ENCODE measurements at places on chromosomes 12 and 14.

DNA sequence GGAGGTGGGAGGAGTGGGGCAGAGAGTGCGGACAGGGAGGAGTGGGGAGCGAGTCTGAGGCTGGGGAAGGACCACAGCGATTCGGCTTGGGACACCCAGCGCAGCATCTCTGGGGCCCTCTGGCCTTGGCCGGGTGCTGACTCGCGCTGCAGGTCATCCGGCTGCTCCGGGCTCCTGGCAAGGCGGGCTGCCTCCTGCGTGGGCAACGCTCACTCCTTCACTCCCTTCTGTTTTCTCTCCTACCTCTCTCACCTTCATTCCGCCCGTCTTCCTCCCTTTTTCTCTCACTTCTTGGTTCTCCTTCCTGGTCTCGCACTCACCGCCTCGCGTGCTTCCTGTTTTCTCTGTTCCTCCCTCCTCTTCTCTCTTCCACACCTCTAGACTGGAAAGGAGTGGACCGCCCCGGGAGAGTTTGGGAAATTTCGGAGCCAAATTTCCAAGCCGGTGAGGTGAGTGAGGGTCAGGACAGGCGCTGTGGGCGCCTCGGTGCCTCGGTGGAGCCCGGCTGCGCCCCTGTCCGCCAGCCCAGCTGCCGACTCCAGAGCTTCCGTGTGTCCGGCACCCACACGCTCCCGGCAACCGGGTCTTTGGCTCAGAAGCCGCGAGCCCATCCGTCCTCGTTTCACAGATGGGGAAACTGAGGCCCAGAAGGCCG lies 86.7 kb downstream of the B4GALNT3 start:
- no peak for DNase-seq

DNA sequence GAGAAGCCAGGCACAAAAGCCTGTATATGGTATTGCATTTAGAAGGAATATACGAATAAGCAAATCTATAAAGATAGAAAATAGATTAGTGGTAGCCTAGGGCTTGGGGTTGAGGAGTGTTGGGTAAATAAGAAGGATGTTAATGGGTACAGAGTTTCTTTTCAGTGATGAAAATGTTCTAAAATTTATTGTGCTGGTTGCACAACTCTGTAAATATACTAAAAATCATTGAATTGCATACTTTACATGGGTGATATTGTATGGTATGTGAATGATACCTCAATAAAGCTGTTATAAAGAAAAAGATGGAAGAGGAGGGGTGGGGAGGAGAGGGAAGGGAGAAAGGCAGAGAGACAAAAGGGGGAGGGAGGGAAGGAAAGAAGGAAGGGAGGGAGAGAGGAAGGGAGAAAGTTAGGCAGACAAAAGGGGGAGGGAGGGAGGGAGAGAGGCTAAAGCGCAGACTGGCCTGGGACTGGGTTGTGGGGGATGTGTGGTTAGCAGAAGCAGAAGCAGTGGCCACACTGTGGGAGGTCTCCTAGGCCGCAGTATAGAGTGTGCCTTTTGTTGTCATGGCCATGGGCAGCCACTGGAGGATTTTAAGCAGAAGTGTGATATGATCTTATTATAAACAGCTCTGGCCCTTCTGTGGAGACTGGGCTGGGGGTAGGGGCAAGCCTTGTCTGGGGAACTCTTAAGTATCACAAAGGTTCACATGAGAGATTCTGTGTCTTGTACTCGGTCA lies 73.6 kb upstream of the ELK3 start:
- no peak for DNase-seq

DNA sequence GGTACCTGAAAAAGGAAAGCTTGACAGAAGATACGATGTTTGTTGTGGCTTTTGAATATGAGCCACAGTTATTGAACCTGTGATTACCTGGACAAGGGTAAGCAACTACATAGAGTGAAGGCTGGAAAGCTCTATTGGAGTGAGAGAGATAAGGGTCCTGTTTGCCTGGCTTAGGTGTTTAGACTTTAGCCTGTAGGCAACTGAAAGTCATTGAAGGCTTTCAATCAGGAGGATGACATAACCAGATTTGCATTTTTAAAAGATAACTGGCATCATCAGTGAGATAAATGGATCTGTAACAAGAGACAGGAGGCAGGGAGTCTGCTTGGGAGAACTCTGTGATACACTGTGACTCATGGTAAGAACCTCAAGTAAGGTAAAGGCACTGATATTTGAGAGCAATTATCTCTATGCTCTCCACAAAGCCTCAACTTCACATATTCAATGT lies 128.9 kb upstream of the SOX5 start:
- DNase-seq: no peak

GRCh38 chr12:65643595-65644386 lies 180.5 kb upstream of the HMGA2 start:
- DNase-seq: no peak

DNA sequence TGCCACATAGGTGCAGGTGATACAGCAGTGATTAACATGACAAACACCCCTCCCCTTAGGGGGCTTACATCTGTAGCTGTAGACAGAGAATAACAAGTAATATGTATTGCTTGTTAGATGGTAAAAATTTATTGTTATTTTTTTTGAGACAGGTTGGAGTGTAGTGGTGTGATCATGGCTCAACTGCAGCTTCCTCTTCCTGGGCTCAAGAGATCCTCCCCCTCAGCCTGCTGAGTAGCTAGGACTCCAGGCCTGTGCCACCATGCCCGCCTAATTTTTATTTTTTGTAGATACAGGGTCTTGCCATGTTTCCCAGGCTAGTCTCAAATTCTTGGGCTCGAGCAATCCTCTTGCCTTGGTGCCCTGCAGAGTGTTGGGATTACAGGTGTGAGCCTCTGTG lies 19.8 kb downstream of the DIP2B start:
- DNase-seq: no peak

DNA sequence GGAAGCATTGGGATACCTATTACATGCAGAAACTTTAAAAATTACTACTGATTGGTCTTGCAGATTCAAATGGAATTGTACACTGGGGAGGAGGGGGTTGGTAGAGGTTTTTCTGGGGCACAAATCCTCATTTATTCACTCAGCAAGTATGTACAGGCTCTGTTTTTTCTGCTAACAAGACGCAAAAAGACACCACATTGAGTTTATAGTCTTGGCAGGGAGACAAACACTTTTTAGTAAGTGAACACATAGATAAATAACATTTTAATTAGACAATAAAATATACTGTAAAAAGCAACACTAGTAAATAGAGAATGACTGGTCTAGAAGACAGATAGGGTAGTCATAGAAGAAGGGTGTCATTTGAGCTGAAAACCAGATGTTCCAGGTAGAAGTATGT lies 23.8 kb downstream of the GLIPR1L2 start:
- DNase-seq: no peak

GRCh38 chr14:96176811-96177211 lies 27.8 kb upstream of the BDKRB2 start:
- no peak for DNase-seq

DNA sequence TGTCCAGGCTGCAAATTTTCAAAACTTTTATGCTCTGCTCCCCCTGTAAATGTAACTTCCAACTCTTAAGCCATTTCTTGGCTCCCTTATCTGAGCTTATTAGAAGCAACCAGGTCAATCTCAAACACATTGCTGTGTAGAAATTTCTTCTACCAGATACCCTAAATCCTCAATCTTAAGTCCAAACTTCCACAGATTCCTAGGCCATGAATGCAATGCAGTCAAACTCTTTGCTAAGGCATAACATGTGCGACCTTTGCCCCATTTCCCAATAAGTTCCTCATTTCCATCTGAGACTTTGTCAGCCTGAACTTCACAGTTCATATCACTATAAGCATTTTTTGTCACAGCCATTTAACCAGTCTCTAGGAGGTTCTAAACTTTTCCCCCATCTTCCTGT lies 64.5 kb downstream of the TMTC3 start:
- DNase-seq: no peak

GRCh38 chr12:3828888-3829287 lies 44.3 kb downstream of the PARP11 start:
- no peak for DNase-seq

GRCh38 chr14:21734457-21735074 lies 60.9 kb upstream of the OR4E1 start:
- DNase-seq: peak; percentile 11

- no peak for DNase-seq
These were observed 23.8 kb downstream of the XPOT start for GRCh38 chr12:64427988-64428387.

GRCh38 chr12:30003321-30003720 lies 219.6 kb upstream of the TMTC1 start:
- DNase-seq: no peak

DNA sequence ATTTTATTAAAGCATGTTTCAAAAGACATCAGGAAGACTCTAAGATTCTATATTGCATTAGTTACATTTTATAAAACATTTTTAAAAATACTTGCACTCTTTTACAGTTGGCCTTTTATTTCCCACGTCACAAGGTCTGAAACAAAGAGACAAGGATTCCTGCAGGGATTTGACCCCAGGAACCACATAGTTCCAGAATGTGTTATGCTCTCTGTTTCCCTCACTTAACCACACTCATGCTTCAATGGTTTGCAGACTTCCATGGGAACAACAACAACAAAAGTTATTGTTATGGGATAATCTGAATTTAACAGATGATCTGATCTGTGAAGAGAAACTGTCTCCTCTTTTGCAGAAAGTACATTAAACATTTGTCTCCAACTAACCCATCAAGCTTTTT lies 104.3 kb upstream of the PPFIA2 start:
- peak; percentile 47 for DNase-seq

GRCh38 chr14:20857630-20858261 lies 33.4 kb upstream of the RNASE3 start:
- no peak for DNase-seq

DNA sequence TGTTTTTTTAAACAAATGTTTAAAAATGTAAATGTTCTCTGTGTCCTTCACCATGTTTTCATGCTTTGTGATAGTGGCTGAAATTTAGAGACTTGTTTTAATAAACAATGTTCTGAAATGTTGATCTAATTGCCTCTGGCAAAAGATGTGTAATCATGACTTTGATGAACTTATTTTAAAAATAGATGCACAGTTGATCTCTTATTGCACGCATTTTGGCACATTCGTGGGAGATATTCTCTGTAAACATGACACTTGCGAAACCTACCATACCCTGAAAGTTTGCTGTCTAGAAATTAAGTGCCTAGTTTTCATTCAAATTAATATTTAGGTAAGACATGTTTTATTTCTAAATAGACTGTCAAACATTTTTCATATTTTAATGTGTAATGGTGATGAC lies 119.7 kb upstream of the DNM1L start:
- DNase-seq: no peak

GRCh38 chr12:9332564-9332963 lies 124.4 kb upstream of the PZP start:
- DNase-seq: no peak

- no peak for DNase-seq
These were observed 93.1 kb downstream of the SRGAP1 start for GRCh38 chr12:63937378-63938316.

DNA sequence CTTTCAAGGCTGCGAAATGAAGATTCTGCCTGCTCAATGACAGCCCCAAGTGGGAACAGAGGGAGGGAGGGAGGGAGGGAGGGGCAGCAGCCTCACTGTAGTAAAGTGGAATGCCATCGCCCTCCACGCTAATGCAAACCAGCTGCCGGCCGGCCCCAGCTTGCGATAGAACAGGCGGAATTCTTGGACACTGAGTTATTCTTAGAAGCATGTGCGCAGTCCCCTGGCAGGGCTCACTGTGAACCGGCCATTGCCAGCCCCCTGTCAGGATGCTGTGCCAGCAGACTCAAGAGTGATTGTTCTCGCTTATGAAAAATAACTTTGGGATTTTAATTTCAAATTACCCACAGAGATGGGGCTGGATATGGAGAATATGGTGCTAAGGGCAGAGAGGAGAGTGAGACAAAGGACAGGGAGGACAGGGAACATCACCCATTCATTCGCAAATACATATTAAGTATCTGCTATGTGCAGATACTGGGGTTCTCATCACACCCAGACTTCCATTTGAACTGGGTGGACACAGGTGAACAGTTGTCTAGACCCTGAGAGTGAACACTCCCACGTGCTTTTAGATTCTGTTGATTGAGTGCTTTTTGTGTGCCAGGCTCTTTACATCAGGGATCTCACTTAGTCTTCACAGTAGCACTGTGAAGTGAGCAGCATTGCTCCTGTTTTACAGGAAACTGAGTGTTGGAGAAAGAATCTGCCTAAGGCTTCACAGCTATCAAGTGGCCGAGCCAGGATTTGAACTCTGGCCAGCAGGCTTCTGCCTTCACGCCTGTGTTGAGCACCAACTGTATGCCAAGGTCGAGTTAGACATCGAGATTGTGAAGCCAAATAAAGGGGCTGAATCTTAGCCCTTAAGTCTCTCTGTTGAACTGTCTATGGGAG lies 192.9 kb downstream of the C12orf75 start:
- peak; percentile 65 for DNase-seq

DNA sequence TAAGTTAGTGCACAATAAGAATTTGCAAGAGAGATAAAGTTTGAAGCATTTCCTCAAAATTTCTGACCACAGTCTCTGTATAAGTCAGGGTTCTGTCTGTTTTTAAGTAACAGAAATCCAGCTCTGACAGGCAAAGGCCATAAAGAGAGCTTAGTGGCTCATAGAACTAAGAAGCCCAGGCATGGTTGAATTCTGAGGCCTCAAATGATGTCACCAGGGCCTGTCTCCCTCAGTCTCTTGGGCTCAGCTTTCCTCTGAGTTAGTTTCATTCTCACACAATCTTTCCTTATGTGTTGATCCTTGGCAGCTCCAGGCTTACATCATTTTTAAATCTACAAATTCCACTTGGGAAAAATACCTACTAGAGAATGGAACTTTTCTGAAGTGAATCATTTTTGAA lies 173.4 kb upstream of the ATP2B1 start:
- no peak for DNase-seq

GRCh38 chr12:4355156-4356040 lies 24.1 kb downstream of the FGF23 start:
- no peak for DNase-seq

GRCh38 chr12:62098132-62098531 lies 162.1 kb upstream of the USP15 start:
- DNase-seq: no peak

DNA sequence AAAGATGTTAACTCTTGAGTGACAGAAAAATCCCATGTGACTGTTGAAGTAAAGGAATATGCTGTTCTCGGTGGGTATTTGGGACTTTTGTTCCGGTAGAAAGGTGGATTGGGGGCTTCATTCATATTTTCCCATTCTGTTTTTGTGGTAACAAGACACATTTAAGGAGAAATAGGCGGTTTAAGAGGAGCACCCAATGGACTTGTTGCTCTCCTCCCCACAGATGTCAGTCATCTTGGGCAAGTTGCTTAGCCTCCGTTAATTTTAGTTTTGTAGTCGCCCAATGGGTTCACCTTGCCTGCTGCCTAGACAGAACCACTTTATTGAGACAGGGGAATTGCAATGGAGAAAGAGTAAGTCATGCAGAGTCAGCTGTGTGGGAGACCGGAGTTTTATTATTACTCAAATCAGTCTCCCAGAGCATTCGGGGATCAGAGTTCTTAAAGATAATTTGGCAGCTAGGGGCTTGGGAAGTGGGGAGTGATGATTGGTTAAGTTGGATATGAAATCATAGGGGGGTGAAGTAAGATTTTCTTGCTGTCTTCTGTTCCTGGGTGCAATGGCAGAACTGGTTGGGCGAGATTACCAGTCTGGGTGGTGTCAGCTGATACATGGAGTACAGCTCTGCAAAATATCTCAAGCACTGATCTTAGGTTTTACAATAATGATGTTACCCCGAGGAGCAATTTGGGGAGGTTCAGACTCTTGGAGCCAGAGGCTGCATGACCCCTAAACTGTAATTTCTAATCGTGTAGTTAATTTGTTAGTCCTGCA lies 50.3 kb downstream of the SLC38A1 start:
- DNase-seq: no peak

GRCh38 chr14:104603711-104604401 lies 716 bp downstream of the TMEM179 start:
- DNase-seq: no peak

Measured in non-pigmented ciliary epithelial cell (primary cell).